ENCODE measurements at places on chromosomes 3 and 15.

- no peak for DNase-seq
Measured at GRCh38 chr3:76624164-76624563, 415.7 kb upstream of the ROBO2 start.

GRCh38 chr3:18643281-18643680 lies 218.1 kb upstream of the SATB1 start:
- DNase-seq = no peak

- no peak for DNase-seq
Measured at GRCh38 chr3:68090571-68090970, 436.2 kb upstream of the SUCLG2 start.

- no peak for DNase-seq
Measured at GRCh38 chr3:181906338-181906737, 194.6 kb downstream of the SOX2 start.

- DNase-seq = no peak
Measured at GRCh38 chr3:155766206-155766605, 21.3 kb upstream of the PLCH1 start.

GRCh38 chr3:25508433-25508832 lies 80.4 kb downstream of the RARB start:
- DNase-seq = no peak

GRCh38 chr3:49882166-49882565 lies 12.5 kb upstream of the CAMKV start:
- DNase-seq = peak; percentile 63

DNA sequence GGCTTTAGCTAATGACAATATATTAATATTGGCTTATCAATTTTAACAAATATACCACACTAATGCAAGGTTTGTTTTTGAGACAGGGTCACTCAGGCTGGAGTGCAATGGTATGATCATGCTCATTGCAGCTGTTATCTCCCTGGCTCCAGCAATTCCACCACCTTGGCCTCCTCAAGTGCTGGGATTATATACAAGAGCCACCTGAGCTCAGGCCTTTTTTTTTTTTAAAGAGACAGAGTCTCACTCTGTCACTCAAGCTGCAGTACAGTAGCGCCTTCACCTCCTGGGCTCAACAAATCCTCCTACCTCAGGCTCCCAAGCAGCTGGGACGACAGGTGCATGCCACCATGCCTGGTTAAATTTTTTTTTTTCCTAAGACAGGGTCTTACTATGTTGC lies 11.7 kb downstream of the DLG1 start:
- no peak for DNase-seq

- no peak for DNase-seq
Measured at GRCh38 chr15:84874981-84875699, 9.3 kb upstream of the SLC28A1 start.

DNA sequence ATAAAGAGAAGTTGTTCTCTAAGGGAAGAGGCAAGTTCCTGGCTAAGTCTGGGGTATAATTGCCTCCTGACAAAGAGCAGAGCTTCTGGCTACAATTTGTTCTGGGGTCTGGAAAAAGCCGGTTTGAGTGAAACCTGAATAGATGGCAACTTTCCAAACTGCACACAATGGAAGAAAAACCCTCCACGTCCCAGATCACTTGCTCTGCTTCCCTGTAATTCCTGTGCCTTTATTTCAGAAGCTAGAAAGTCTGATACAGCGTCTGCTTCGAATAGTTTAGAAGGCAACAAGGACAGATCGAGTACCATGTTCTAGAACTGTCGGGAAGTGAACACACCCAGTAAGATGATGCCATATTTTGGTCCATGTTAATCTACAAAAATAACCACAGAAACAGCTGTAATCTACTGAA lies 1.6 kb upstream of the WDR82 start:
- no peak for DNase-seq

- no peak for DNase-seq
Measured at GRCh38 chr3:9622438-9622837, 26.9 kb upstream of the MTMR14 start.

- DNase-seq = no peak
Measured at GRCh38 chr3:186366206-186366605, 4.2 kb upstream of the DGKG start.

DNA sequence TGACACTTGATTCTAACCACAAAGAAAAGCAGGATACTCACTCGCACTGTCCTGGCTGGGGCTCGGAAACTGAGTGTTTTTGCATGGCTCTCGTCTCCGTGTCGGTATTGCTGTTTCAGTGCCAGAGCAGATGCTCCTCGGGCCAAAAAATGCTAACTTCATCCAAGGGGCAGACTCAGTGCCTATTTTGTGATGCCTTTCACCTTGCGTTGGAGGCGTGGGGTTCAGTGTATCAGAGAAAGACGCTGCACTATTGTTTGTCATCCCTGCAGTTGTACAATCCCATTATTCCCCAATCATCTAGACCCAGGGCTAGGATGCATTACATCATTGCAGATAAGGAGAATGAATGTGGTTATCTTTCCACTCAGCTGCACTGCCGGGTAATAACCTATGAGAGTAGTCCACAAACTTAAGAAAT lies 1.4 kb downstream of the CACNA2D3 start:
- DNase-seq = no peak

- DNase-seq = no peak
Measured at GRCh38 chr3:4831580-4831950, 147.7 kb upstream of the BHLHE40 start.

DNA sequence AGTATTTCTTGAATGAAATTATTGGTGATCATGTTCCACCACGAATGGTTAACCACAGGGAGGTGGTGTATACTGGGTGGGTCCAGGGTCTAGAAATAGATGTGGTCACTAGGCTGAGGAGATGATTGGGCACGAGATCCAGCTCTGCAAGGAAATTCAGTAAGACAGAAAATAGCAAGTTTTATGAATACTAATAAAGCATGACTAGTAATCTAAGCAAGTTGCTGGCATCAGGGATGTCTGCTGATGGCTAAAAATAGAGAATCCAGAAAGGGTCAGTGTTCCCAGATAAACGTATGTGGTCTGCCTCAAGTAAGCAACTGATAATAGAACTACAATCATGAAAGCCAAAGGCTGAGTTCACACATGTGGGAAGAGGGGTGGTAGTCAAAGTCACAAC lies 108.3 kb upstream of the FRMD4B start:
- DNase-seq = no peak

- DNase-seq = peak; percentile 77
Measured at GRCh38 chr3:192917028-192917403, 640 bp downstream of the MB21D2 start.

- no peak for DNase-seq
Measured at GRCh38 chr3:194407423-194407822, 8.4 kb upstream of the GP5 start.

GRCh38 chr3:31714495-31715280 lies 182.0 kb downstream of the STT3B start:
- no peak for DNase-seq

DNA sequence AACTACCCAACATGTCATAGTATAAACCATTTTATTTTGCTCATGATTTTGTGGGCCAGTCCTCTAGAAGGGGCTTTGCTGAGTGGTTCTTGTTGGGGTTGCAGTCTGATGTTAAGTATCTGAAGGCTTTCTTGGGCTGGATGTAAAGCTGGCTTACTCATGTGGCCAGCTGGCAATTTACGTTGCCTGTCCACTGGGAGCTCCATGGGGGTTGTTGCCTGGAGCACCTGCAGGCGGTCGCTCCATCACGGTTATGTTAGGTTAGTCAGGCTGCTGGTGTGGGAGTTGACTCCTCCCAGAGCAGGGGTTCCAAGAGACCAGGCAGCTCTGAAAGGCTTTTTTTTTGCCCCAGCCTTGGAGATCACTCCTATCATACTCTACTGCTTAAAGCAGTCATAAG lies 98.1 kb downstream of the NR1D2 start:
- no peak for DNase-seq

- no peak for DNase-seq
Measured at GRCh38 chr15:61151791-61152190, 77.3 kb downstream of the RORA start.

- no peak for DNase-seq
Measured at GRCh38 chr3:33060609-33061337, 36.2 kb downstream of the GLB1 start.

- no peak for DNase-seq
Measured at GRCh38 chr15:60740787-60741354, 261.9 kb upstream of the ICE2 start.

- DNase-seq = no peak
Measured at GRCh38 chr3:24958271-24958670, 463.6 kb upstream of the THRB start.

- no peak for DNase-seq
Measured at GRCh38 chr3:98057631-98058030, 22.5 kb upstream of the GABRR3 start.

GRCh38 chr3:138806376-138807080 lies 28.2 kb downstream of the PIK3CB start:
- no peak for DNase-seq
